Muscle of leg (tissue), 16 donors: ENCODE measurements at places on chromosomes 4 and X. TPM values are rescaled to one million over a fixed set of nuclear protein-coding genes. Genes with fewer than 3 reads are reported as not detected.
A peak's percentile ranks its signal among the peaks of the same experiment; 100 is the strongest.

CDX4 gene
- total RNA-seq, result not detected

SMARCAD1 gene
- total RNA-seq, result 37.5 TPM

MXRA5 gene
- 47.2 TPM for total RNA-seq

FAM47E gene
- 1.9 TPM for total RNA-seq

SRD5A3 gene
- total RNA-seq, result 11.1 TPM

C4orf51 gene
- total RNA-seq, result not detected

SLC10A4 gene
- 0.49 TPM for total RNA-seq

EREG gene
- under 0.01 TPM for total RNA-seq

KCND1 gene
- total RNA-seq, result 0.66 TPM

ETDA gene
- not detected for total RNA-seq

P2RY10 gene
- total RNA-seq, result 0.84 TPM

L1CAM gene
- 0.84 TPM for total RNA-seq

DNA sequence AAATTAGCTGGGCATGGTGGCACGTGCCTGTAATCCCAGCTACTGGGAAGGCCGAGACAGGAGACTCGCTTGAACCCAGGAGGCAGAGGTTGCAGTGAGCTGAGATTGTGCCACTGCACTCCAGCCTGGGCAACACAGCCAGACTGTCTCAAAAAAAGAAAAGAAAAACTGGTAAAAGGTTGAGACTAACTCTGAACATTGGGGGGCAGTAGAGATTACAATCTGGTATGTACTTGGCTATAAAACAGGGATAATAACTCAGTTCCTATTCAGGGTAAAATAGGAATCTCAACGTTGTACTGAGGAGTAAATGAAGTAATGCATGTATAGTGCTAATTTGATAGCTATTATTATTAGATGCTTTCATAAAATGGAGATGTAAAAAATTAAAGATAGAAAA is 12.5 kb upstream of the KLF8 start:
- no peaks in the 10 kb centered on the region for H3K36me3 ChIP-seq
- peak; percentile 17 for DNase-seq
- H3K4me3 ChIP-seq, result no peak overlapping the region

DNA sequence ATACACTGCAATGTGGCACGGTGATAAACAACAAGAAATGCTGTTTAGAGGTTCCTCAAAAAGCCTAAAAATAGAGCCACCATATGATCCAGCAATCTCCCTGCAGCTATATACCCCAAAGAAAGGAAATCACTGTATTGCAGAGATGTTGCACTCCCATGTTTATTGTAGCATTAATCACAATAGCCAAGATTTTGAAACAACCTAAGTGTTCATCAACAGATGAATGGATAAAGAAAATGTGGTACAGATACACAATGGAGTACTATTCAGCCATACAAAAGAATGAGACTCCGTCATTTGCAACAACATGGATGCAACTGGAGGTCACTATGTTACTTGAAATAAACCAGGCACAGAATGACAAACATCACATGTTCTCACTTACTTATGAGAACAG is 365.8 kb upstream of the DIPK2B start:
- H3K36me3 ChIP-seq, result no peaks in the 10 kb centered on the region
- no peak overlapping the region for H3K4me3 ChIP-seq
- no peak for DNase-seq

GRCh38 chr4:36618102-36618501 is 336.7 kb downstream of the DTHD1 start:
- no peak overlapping the region for H3K4me3 ChIP-seq
- no peaks in the 10 kb centered on the region for H3K27me3 ChIP-seq
- H3K27ac ChIP-seq, result no peak overlapping the region
- DNase-seq, result no peak

GRCh38 chr4:108466936-108467902 is 153.2 kb upstream of the RPL34 start:
- peak; percentile 7 for DNase-seq
- H3K36me3 ChIP-seq, result no peaks in the 10 kb centered on the region
- H3K4me1 ChIP-seq, result no peaks in the 10 kb centered on the region
- no peak overlapping the region for H3K4me3 ChIP-seq

DNA sequence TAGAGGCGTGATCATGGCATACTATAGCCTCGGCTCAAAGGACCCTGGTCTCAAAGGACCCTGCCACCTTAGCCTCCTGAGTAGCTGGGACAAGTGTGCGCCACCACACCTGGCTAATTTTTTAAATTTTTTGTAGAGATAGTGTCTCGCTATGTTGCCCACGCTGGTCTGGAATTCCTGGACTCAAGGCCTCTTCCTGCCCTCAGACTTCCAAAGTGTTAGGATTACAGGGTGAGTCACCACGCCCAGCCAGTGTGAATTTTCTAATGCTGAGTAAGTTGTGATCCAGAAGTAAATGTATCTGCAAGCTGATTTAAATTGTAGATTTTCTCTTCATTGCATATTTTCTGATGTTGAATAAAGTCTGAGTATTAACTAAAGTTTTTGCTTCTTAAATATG is 2.6 kb upstream of the ZNF674 start:
- H3K27me3 ChIP-seq, result peaks cover 13% of the 10 kb centered on the region
- peaks cover 11% of the 10 kb centered on the region for H3K36me3 ChIP-seq
- H3K4me3 ChIP-seq, result no peak overlapping the region
- no peak overlapping the region for H3K27ac ChIP-seq

GRCh38 chr4:7943211-7943610 is 3.5 kb upstream of the AFAP1 start:
- peaks cover 2% of the 10 kb centered on the region for H3K27me3 ChIP-seq
- H3K27ac ChIP-seq, result no peak overlapping the region
- DNase-seq, result no peak

DNA sequence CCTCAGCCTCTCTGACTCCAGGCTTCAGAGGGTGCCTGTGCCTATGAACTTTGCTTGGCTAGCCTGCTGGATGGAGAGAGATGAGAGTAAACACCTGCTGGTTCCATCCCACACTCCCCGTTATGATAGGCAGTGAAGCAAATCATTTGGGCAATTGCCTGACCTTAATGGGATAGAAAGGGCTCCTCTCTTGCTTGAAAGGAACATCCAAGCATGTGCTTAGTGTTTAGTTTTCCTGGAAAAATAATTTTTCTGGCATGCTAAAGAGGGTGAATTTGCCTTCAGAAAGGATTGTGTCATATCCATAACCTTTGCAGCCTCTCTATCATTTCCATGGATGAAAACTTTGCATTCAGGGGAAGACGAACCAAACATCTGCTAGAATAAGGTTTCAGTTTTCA is 10.8 kb downstream of the PLAC1 start:
- peaks cover 7% of the 10 kb centered on the region for H3K4me1 ChIP-seq
- H3K4me3 ChIP-seq, result no peak overlapping the region
- H3K27me3 ChIP-seq, result peaks cover 10% of the 10 kb centered on the region
- peak overlapping the region; percentile 51 for H3K27ac ChIP-seq

GRCh38 chr4:98210281-98210680 is 50.9 kb upstream of the RAP1GDS1 start:
- DNase-seq, result no peak
- H3K27ac ChIP-seq, result no peak overlapping the region
- H3K27me3 ChIP-seq, result no peaks in the 10 kb centered on the region
- H3K4me1 ChIP-seq, result no peaks in the 10 kb centered on the region
- no peak overlapping the region for H3K4me3 ChIP-seq

DNA sequence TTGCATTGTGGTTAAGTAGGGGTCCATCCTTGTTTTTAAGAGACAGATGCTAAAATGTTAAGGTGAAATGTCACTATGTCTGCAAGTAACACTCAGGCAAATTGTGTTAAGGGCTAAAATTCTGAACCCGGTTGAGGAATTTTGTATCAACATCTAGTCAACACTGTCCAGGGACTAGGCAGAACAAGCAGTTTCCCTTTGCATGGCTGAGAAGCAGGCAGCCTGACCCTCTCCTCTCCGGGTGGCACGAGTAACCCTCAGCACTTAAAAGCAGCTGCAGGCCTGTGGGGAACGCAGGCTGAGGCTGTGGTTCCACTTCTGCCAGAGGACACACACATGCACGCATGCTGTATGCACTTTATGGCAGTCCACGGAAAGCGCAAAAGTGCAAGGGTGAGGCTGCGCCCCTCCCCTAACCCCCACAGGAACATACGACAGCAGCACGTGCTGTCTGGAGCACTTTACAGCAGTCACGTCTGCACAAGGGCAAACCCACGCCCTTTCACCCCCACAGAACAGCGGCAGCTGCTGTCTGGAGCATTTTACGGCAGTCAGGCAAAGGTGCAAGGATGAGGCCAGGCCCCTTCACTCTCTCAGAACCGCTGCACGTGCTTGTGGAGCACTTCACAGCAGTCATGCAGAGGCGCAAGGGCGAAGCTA is 619 bp upstream of the MPC1L start:
- no peak overlapping the region for H3K27ac ChIP-seq
- DNase-seq, result no peak
- H3K36me3 ChIP-seq, result no peaks in the 10 kb centered on the region
- H3K4me1 ChIP-seq, result no peaks in the 10 kb centered on the region

GRCh38 chr4:48047421-48047844 is 30.9 kb downstream of the NIPAL1 start:
- H3K27ac ChIP-seq, result no peak overlapping the region
- peaks cover 3% of the 10 kb centered on the region for H3K4me1 ChIP-seq
- no peak overlapping the region for H3K4me3 ChIP-seq
- no peaks in the 10 kb centered on the region for H3K27me3 ChIP-seq

DNA sequence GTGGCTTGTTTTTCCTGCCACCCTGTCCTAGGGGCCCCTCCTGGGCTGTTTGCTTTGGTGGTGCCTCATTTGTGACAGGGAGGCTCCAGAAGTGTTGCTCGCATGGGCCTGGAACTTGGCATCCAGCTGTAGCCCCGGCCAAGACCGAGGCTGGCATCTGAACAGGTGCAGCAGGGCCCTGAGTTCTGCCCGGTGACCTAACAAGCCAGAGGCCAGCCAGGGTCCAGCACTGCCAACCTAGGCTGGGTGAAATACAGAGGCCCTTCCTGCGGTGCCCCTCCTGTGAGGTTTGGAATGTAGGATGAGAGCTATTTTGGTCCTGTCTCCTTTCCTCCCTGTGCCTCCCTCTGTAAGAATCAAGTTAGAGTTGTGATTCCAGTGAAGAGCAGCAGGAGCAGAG is 58.5 kb downstream of the STARD8 start:
- H3K27me3 ChIP-seq, result peaks cover 49% of the 10 kb centered on the region
- no peak overlapping the region for H3K4me3 ChIP-seq
- peak overlapping the region; percentile 3 for H3K27ac ChIP-seq
- H3K4me1 ChIP-seq, result peaks cover 37% of the 10 kb centered on the region
- H3K36me3 ChIP-seq, result no peaks in the 10 kb centered on the region
- DNase-seq, result peak; percentile 34

DNA sequence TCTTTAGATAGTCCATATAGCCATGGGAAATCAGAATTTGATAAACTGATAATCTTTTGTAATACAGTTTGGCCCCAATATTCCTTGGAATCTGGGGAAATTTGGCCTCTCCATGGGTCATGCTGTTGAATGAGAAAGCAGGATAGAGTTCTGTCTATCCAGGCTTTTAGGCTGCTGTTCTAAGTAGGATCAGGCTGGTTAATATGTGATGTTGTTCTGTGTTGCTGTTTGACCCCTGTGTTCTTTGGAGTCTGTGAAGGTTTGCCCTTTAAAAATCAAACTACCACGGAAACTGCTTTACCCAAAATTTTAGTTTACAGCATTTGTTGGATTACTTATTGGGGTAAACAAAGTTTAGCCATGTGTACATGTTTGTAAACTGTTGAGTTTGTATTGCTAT is 114.5 kb downstream of the ZNF330 start:
- H3K36me3 ChIP-seq, result no peaks in the 10 kb centered on the region
- H3K4me3 ChIP-seq, result no peak overlapping the region
- DNase-seq, result no peak
- no peaks in the 10 kb centered on the region for H3K4me1 ChIP-seq
- no peaks in the 10 kb centered on the region for H3K27me3 ChIP-seq

GRCh38 chr4:6912441-6912840 is 2.8 kb downstream of the TBC1D14 start:
- no peak overlapping the region for H3K4me3 ChIP-seq
- H3K4me1 ChIP-seq, result peaks cover 35% of the 10 kb centered on the region
- no peak overlapping the region for H3K27ac ChIP-seq
- H3K36me3 ChIP-seq, result no peaks in the 10 kb centered on the region
- peaks cover 23% of the 10 kb centered on the region for H3K27me3 ChIP-seq
- DNase-seq, result no peak

DNA sequence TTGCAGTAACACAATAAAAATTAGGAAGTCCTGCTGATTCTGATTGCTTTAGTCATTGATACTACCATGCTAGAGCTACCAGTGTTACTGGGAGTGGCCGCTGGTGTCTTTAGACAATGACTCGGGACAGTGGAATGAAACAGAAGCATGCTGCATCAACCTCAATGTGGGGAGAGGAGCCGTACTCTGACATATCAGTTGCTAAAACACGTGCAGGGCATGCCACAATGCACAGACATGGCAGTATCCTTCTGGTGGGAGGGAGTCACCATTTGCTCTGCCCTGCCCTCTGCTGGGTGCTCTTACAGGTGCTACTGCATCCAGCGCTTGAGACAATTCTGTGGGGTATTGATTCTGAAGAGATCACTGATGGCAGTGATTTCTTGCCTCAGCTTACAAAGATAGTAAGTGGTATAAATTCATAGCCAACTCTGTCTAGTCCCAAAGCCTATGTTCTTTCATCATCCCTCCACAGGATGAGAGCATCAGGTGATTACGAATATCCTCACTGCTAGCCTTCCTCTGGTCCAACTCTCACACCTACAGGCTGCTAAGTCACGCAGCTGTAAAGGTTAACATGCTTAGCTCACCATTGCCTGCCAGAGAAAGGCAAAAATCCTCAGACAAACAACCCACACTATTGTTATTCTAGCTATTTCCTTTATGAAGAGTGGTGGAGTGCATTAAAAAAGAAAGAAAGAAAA is 43.7 kb downstream of the NSG1 start:
- DNase-seq, result peak; percentile 33
- no peak overlapping the region for H3K27ac ChIP-seq
- no peaks in the 10 kb centered on the region for H3K27me3 ChIP-seq
- no peak overlapping the region for H3K4me3 ChIP-seq

- no peak overlapping the region for H3K4me3 ChIP-seq
- no peak overlapping the region for H3K27ac ChIP-seq
- H3K27me3 ChIP-seq, result peaks cover 12% of the 10 kb centered on the region
- no peaks in the 10 kb centered on the region for H3K4me1 ChIP-seq
Measured at GRCh38 chrX:108270739-108271396, 167.4 kb downstream of the COL4A6 start.

DNA sequence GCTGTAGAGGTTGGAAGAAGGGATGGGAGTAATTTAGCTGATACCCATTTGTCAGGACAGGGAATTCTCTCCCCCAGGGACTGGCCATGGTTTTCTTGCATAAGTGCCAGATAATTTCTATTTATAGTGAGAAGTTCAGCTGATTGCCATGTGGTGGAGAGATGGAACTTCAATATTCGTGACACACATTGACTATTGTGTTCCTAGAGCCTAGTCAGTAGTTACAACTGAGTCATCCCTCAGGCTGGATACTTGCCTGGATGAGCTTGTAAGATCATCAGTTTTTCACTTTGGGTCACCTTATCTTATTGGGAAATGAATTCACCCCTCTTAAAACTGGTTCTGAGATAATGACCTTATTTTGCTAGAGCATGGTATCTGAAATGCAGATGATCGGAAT is 32.2 kb downstream of the CFAP299 start:
- H3K4me3 ChIP-seq, result no peak overlapping the region
- no peaks in the 10 kb centered on the region for H3K36me3 ChIP-seq
- H3K27ac ChIP-seq, result no peak overlapping the region
- DNase-seq, result no peak

GRCh38 chr4:61630548-61630947 is 430.4 kb downstream of the ADGRL3 start:
- H3K27me3 ChIP-seq, result no peaks in the 10 kb centered on the region
- DNase-seq, result no peak
- H3K36me3 ChIP-seq, result no peaks in the 10 kb centered on the region
- no peak overlapping the region for H3K27ac ChIP-seq
- no peak overlapping the region for H3K4me3 ChIP-seq
